ENCODE measurements at places on chromosomes 11 and 22.

DNA sequence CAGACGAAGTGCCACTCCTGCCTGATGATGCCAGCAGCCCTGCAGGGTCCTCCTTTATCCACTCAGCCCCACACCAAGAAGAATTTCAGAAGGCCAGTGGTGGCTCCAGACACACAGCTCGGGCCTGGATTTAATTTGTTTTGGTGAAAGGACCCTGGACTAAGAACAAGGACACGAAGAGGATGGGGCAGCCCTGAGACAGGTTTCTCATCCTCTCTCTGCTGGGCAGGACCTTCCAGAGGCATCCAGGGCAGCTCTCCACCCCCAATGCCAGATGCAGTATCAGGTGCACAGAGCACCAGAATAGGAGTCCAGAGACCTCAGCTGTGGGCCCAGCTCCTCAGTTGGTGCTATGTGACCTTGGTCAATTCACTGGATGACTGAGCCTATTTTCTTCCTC, 72.0 kb downstream of the TRIM29 start:
- DNase-seq: no peak

GRCh38 chr11:88447281-88447680, 109.7 kb upstream of the CTSC start:
- DNase-seq: no peak

- no peak for DNase-seq
These were observed 51.3 kb downstream of the FBLN1 start for GRCh38 chr22:45554040-45554406.

DNA sequence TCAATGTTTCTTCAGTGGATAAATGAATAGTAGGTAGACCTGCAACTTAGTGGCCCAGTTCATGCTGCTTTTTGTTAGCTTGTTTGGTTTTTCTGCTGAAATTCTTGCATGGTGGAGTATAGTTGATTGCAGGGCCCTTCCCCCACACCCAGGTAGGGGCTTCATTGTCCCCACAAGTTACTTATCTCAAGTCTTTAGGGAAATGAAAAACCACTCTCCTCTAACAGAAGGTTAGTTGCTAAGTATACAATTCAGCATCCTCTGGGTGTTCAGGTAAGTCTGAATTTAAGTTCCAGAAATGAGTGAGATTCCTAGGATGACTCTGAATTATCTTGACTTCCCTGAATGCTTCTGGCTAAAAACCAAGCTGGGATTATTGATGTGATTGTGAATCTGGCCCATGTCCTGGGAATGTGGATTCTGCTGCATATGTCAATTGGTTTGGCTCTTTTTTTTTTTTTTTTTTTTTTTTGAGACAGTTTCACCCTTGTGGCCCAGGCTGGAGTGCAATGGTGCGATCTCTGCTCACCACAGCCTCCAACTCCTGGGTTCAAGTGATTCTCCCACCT, 40.3 kb downstream of the BCL2L13 start:
- no peak for DNase-seq

DNA sequence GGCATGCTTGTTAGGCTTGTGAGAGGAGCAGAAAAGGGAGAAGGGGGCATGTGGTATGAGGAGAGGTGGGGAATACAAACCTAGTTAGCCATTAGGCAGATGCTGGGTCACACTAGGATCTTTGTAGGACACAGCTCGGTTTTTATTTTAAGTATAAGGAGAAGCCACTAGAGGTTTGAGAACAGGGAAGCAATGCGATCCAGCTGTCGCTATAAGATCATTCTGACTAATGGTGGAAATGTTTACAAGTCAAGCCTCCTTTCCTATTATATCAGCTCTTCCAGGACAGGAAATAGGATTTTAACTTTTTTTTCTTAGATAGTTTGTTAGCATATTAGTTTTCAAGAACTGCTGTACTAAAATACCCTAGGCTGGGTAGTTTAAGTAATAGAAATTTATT, 609.9 kb downstream of the INSC start:
- DNase-seq: no peak

DNA sequence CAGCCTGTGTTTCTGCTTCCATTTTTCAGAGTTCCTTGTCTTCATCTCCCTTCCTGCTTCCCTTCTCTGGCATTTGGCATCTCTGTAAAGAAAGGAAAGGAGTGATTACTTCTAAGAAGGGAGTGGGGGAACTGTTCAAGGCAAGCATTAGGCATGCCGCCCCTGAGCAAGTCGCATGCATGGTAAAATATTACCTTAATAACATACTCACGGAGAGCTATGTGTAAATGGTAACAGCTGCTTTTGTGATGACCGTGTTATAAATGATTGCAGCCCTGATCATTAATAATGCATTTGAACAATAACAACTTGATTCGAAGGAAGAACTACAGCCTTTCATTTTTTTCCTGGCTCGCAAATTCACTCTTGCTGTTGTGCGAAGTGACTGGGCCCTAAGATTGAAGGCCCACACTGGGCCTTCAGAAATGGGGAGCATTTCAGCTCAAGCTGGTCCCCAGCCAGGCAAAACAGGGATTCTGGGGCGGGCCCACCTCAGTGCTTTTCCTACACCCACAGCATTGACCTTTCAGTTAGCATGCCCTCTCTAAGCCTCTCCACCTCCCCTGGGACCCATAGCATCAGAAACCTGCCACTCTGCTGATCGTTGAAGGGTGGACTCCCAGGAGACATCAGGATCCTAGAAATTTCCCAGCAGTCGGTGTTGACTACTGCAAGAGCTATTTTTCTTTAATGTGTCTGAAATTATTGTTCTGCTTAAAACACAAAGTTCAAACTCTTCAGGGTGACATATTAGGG, 263.0 kb upstream of the CADM1 start:
- no peak for DNase-seq

DNA sequence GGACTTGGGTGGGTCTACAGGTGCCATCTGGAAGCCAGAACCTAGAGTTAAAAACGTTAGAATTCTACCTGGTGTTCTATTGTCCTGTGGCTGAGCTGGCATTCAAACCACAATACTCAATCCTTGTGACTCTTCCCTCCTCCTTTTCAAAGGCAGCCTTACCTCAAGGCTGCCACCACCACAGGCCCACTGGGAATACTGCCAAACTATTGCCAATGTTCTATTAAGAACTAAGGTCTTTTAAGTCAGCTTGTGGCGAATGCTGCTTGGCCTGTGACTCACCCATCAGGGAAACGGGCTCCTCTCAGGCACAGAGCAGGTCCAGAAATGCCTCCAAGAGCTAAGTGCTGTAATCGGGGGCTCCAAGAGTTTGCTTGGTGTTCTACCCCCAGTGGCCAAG, 1008.4 kb downstream of the JRKL start:
- DNase-seq: no peak

DNA sequence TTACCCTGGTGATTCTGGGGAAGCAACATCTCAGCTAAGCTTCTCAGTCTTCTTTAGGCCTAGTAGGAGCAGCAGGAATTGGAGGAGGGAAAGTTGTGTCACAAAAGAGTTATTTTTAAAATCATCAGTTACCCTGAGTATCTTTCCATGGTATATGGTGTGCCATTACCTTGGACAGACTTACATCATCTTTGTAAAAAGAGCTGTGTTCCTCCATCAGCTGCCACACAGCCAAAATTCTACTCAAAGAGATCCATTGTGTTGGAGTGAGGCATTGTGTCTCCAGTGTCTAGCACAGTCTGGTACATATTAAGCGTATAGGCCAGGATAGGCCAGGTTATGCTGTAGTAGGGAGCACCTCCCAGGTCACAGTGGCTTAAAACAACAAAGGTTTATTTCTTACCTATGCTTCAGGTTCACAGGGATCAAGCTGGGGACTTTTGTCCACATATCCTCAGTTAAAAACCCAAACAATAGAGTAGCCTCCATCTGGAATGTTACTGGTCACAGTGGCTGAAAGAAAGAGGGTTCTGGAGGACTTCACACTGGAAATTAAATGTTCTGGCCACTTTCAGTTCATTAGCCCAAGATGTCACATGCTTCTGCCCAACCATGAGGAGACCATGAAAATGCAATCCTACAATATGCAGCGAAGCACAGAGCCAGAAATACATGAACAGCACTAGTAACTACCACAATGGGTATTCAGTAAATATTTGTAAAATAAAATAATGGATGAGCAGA, 9.9 kb upstream of the TMPRSS5 start:
- no peak for DNase-seq

GRCh38 chr11:102837646-102838045, 5.8 kb downstream of the MMP3 start:
- no peak for DNase-seq

GRCh38 chr22:20918663-20919218, 1.5 kb downstream of the CRKL start:
- DNase-seq: no peak

DNA sequence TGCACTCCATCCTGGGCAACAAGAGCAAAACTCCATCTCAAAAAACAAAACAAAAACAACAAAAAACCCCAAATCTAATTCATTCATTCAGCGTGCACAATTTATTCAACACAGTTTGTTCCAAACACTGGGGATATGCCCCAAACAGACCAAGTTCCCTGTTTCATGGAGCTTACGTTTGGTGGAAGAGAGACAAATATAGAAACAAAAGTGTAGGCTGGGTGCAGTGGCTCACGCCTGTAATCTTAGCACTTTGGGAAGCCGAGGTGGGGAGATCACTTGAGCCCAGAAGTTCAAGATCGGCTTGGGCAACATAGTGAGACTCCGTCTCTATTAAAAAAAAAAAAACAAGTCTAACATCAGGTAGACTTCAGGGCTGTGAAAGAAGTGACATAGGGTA, 52.4 kb downstream of the PTPRJ start:
- no peak for DNase-seq

GRCh38 chr22:34072585-34072984, 152.3 kb upstream of the LARGE1 start:
- no peak for DNase-seq

DNA sequence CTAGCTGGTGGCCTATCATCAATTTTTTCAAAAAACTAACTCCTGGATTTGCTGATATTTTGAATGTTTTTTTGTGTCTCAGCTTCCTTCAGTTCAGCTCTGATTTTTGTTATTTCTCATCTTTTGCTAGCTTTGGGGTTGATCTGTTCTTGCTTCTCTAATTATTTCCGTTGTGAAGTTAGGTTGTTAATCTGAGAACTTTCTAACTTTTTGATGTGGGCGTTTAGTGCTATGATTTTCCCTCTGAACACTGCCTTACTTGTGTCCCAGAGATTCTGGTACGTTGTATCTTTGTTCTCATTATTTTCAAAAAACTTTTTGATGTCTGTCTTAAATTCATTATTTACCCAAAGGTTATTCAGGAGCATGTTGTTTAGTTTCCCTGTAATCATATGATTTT, 19.1 kb downstream of the NARS2 start:
- DNase-seq: no peak

GRCh38 chr11:41675205-41675604, 215.8 kb upstream of the LRRC4C start:
- no peak for DNase-seq

DNA sequence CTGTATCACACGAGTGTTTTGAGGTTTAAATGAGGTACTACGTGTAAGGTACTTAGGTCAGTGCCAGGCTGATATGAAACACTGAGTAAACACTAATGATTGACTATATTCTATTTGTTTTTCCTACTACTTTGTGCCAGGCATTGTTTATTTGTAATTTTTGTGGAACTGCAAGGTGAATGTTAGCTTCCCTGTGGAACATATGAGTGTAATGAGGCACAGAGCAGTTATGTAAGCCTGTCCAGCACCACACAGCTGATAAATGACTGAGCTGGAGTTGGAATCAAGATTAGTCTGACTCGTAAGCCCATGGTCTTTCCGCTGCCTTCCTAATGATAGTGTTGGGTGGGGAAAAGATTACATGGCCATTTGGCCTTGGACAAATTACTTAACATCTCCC, 5.9 kb downstream of the SLC37A2 start:
- DNase-seq: no peak

DNA sequence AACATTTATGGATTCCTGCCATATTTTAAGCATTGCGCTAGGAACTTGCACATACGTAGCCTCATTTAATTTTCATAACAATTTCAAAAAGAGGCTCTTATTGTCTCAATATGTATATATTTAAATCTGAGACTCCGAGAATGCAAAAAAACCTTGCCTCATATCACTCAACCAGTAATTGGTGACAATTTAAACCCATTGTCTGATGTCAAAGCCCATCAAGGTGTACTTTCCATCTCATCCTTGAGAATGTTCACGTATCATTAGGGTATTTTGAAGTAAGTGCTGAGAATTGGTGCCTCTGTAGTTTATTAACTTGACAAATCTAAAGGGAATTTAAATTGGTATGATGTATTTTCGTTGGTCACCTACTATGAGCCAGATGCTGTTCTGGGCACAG, 136.5 kb downstream of the FAM76B start:
- no peak for DNase-seq

DNA sequence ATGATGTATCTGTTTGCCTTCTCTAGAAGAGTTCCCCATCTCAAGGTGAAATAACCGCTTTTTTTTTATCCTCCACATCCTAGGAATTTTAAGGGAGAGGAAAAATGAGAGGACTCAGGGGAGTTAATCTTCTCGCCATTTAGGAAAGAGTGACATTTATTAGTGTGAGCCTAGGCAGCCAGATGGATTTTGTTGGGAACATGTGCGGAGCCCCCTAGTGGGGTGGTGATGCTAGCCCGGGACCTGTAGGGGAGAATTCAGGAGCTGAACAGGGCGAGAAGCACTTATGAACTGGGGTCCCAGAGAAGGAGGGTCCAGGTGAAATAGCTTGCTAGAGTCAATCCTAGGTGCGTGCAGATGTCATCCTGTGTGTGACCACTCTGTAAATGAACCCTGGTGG, 10.7 kb downstream of the IL17RA start:
- no peak for DNase-seq

DNA sequence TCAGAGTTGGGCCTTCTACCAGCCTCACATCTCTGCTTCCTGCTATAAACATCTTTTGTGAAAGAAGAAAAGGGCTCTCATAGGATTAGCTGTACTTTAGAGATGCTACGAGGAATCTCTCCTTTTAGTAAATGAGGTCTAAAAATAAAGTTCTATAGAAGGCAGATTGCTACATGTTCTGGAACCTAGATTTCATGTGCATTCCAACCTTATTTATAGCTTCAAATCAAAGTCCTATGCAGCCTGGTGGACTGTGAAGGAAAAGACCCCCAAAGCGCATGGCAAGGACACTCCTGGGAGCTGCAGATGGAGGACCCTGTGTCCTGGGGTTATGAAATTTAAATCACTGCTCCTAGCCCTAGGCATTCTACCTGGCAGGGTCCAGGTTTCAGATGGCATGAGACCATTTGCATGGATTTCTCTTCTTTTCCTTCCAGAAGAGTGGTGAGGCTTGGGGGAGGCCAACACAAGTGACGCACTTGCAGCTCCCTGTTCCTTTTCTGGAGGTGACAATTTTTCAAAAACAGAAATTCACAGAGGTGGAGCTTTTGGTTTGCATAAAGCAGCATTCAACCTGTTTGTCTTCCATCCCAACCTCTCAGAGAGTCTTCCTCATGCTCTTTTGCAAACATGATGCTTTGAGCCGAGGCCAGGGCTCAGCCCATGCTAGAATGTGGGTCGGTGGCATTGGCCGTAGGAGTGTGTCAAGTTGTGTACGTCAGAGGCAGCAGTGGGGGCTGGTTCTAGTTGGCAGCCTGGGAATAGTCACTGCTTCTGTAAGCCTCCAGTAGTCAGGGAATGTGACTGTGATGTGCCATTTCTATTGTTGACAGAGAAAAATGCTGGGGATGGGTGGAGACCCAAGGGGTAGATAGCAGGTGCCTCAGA, 6.3 kb downstream of the CRY2 start:
- DNase-seq: no peak

- peak; percentile 54 for DNase-seq
These were observed 297.0 kb downstream of the CADM1 start for GRCh38 chr11:115207166-115207591.
